ENCODE measurements at places on chromosomes 7 and 10. TPM values are rescaled to one million over a fixed set of nuclear protein-coding genes. Genes with fewer than 3 reads are reported as not detected.

Gene PTF1A
- not detected for total RNA-seq

Gene CCDC146
- total RNA-seq = 1.2 TPM

Gene CHAT
- not detected for total RNA-seq

Gene BTBD16
- total RNA-seq = not detected

Gene SMO
- total RNA-seq = 31.4 TPM

Gene ZNF804B
- not detected for total RNA-seq

Gene SEPTIN14
- total RNA-seq = not detected

Gene ZNF467
- not detected for total RNA-seq

Gene ANKRD1
- 1,018 TPM for total RNA-seq

Gene DHX32
- 39.5 TPM for total RNA-seq

Gene CTNNA3
- total RNA-seq = not detected

Gene LIPN
- total RNA-seq = not detected

Gene DNAH11
- total RNA-seq = 6.2 TPM

Gene MMS19
- 105 TPM for total RNA-seq

Gene AGR3
- total RNA-seq = not detected

Gene RAPGEF5
- 11.5 TPM for total RNA-seq

Gene WNT16
- not detected for total RNA-seq

Gene FEZF1
- total RNA-seq = not detected

Gene AOAH
- 0.53 TPM for total RNA-seq

Gene WEE2
- total RNA-seq = 0.05 TPM
